Amniotic epithelial cell (primary cell): ENCODE measurements at places on chromosomes 16 and 17.

- no peak for DNase-seq
Observed at GRCh38 chr16:63216696-63217423, 1180.6 kb upstream of the CDH8 start.

DNA sequence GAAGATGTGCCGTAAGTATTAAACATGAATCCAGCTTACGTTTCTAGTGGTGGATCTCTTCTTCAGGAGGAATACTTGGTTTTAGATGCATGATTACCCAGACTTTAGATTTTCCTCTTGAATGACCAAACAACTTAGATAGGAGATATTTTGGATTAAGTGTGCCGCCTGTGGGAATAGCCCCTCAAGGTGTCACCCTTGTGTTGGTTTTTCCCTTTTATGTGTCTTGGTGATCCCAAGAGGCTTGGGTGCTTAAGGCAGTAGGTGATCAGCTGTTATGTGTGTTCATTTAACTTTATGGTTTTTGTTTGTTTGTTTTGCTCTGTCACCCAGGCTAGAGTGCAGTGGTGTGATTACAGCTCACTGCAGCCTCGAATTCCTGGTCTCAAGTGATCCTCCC, 115.1 kb downstream of the PPM1E start:
- no peak for DNase-seq

DNA sequence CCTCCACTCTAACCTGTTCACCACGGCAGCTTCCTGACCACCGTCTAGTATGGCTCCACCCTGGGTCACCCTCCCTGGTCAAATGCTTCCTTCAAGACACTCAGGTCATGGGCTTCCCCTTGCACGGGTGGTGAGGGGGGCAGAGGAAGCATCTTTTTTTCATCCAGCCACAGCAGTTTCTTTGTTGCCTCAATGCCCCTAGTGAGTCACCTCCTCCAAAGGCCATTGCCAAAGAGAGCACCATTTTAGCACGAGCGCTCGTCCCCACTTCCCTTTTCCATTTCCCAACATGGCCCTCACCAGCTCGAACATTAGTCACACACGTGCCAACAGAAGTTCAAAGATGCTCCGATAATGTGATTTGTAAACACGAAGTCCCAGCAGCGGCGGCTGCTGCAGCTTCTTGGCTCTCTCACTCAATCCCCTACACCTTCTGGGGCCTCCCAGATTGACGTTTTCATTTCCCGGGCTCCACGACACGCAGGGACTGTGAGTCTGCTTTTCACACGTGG, 134.6 kb downstream of the GAS7 start:
- peak; percentile 52 for DNase-seq

- no peak for DNase-seq
Observed at GRCh38 chr17:47855737-47856136, 4.8 kb upstream of the SP6 start.

DNA sequence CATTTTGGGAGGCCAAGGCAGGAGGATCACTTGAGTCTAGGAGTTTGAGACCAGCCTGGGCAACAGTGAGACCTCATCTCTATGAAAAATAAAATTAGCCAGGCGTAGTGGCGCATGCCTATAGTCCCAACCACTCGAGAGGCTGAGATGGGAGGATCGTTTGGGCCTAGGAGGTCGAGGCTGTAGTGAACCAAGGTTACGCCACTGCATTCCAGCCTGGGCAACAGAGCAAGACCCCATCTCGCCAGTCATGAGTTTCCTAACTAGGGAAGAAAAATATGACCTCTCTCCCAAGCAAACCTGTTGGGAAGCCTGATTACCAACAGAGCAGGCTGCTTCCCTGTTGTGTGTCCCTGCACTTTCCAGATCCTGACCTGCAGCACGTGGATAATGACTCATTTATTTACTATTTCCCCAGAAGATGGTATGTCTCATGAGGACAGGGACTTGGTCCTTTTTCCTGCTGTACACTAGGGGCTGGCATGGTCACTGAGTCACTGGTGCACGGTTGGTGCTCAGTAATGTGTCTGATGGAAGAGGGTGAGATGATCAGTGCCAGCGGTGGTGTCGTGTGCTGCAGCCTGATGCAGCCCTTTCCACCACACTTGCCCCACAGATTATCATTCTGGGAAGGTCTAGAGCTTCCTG, 30.8 kb downstream of the NMT1 start:
- DNase-seq = peak; percentile 65

GRCh38 chr17:61128661-61129115, 271.0 kb upstream of the TBX2 start:
- no peak for DNase-seq

DNA sequence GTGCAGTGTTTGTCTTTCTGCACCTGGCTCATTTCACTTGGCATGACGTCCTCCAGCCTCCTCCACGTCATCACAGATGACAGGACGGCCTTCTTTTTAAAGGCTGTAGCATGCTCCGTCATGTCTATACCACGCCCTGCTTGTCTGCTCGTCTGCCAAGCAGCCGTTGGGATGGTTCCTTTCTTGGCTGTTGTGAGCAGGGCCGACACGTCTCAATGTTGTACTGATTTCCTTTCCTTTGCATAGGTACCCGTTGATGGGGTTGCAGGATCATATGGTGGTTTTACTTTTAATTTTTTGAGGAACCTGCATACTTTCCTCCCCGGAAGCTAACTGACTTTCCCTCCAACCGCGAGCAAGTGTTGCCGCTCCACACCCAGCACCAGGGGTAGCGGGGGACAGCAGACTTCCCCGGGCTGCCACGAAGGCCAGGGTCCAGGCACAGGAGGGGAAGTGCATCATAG, 212.2 kb upstream of the ZNF469 start:
- DNase-seq = no peak

GRCh38 chr16:87043231-87044031, 273.8 kb downstream of the C16orf95 start:
- DNase-seq = no peak

DNA sequence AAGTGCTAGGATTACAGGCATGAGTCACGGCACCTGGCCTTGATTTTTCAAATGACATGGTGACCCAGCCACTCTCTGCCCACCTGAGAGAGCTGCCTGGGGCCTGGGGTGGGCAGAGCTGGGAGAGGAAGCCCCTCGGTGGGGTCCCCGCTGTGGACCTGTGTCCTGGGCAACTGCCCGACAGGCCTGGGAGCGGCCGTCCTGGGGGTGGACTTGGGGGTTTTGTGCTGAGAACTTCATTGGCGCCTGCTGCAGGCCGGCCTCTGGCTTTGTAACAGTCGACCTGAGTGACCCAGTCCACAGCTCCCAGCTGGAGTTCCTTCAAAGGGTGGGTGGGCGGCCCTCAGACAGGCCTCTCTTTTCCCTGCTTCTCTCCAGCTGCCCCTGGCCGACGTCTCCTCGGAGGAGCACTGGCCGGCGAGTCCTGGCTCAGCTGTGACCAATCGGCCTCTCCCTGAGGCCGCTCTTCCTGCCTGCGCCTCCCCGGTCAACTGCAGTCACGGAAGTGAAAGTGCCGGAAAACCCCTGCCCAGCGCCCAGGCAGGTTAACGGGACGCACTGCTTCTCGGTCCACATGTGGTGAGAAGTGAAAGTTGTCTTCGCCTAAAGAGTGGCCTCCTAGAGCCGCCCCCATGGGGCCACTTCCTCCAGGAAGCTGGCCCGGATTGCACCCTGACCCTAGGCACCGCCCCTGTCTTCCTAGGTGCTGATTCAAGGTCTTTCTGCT, 5.5 kb downstream of the CBFA2T3 start:
- no peak for DNase-seq

DNA sequence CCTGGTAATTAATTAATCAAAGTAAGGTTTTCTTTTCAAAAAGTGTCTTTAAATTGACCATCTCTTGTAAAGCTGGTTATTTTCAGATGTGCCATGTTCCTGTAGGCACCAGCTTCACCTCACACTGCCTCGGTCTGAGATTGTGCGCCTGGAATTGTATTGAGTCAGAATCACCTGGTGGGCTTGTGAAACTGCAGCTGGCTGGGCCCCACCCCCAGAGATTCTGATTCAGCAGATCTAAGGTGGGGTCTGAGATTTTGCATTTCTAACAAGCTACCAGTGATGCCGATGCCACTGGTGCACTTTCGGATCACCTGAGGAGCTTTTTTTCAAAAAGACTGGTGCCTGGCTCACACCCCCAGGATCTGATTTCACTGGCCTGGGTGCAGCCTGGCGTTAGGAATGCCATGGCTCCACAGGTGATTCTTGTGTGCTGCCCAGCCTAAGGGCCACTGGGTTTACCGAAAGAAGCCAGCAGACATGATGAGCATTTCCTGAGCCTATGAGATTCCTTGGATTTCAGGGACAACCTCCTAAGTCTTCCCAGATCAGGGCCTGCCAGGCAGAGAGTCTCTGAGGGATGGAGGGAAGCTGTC, 59.2 kb upstream of the TOB1 start:
- DNase-seq = no peak

DNA sequence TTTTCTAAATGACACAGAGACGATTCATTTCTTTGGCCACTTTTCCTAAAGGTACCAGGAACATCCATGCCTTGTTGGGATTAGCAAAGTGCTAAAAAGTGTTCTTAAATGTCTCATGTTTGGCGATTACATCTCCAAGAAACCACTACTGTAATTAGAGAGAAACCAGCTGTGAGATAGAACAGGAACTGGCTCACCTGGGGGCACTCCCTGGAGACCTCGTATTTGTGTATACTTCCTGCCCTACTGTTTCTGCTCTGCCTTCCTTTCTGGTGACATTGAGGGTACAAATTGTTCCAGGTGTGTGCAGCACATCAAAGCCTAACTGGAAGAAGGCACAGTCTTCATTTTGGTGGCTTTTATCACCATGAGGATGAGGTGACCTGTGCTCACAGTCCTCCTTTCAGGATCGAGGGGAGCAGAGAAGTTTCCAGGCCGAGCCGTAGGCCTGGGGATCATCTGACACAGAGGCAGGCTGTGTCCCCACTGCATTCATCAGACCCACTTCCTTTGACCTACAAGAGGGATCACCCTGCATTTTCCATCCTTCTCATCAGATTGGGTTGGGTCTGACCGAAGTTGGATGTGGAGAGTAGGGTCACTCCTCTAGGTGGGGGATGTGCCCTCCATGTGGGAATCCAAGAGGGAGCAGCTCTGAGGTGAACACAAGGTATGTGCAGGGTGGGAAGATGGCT, 23.7 kb downstream of the CCL4 start:
- no peak for DNase-seq

DNA sequence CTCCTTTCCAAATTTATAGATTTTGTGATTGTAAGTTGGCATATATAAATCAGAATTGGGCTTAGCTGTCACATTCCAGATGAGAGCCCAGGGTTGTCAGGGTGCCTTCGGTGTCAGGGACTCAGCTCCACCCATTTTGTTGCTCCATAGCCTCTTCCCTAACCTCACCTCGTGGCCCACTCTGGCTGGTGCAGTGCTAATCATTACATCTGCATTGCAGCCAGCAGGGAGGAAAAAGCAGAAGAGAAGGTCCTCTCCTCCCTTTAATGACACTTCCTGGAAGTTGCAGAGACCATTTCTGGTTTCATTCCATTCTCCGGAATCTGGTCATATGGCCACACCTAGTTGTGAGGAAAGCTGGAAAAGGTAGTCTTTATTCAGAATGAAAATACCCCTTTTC, 113.3 kb downstream of the CCT6B start:
- no peak for DNase-seq

DNA sequence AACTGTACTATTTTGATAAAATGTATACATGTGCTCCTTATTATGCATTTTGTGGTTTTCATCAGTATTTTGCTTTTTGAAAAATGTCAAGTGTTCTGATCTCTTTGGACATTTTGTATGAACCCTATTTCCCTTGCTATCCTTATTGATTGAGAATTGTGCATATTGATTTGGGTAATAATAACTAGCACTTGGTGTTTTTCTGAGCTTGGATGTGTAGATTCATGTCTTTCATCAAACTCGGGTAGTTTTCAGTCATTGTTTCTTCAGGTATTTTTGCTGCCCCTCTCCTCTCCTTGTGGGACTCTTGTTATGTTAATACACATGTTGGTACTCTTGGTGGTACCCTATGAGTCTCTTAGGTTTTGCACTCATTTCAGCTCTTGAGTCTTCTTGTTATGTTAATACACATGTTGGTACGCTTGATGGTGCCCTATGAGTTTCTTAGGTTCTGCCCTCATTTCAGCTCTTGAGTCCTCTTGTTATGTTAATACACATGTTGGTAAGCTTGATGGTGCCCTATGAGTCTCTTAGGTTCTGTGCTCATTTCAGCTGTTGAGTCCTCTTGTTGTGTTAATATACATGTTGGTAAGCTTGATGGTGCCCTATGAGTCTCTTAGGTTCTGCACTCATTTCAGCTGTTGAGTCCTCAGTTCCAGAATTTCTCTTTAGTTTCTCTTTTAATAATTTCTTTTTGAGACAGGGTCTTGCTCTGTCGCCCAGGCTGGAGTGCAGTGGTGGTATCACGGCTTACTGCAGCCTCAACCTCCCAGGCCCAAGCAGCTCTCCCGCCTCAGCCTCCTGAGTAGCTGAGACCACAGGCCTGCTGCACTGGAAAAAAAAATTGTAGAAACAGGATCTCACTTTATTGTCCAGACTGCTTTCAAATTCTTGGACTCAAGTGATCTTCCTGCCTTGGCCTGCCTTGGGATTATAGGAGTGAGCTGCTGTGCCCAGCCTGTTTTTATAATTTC, 19.3 kb downstream of the ZNF750 start:
- no peak for DNase-seq

DNA sequence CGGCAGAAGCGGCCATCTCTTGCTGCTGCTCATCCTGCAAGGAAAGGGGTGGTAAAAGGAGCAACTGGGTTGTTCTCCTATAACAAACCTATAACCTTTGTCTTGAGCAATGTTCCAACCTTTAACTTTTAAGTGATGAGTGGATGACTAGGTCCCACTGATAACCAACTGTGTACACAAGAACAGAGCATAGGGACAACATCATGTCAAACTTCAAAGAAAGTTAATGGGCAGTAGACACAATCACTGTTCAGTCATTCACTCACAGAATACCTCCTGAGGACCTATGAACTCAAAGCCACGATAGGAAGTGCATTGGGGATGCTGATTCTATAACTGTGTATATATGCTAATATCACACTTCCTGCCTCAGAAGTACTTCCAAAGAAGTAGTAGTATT, 21.6 kb downstream of the CFAP97D1 start:
- DNase-seq = no peak

- no peak for DNase-seq
Observed at GRCh38 chr17:65202844-65203571, 65.8 kb downstream of the RGS9 start.

GRCh38 chr17:42422958-42423712, at the start of gene CAVIN1:
TSS of gene CAVIN1 (minus strand) at chr17:42423256. CDS start at chr17:42423097, 159 bp downstream.
- peak; percentile 95 for DNase-seq

GRCh38 chr16:24007391-24007790, 171.6 kb downstream of the PRKCB start:
- DNase-seq = no peak

GRCh38 chr17:52170963-52171572, 12.6 kb upstream of the CA10 start:
- no peak for DNase-seq

- peak; percentile 97 for DNase-seq
Observed at GRCh38 chr17:14737984-14738651, 437.2 kb downstream of the HS3ST3B1 start.

- DNase-seq = no peak
Observed at GRCh38 chr16:77822661-77823060, 34.3 kb downstream of the VAT1L start.

DNA sequence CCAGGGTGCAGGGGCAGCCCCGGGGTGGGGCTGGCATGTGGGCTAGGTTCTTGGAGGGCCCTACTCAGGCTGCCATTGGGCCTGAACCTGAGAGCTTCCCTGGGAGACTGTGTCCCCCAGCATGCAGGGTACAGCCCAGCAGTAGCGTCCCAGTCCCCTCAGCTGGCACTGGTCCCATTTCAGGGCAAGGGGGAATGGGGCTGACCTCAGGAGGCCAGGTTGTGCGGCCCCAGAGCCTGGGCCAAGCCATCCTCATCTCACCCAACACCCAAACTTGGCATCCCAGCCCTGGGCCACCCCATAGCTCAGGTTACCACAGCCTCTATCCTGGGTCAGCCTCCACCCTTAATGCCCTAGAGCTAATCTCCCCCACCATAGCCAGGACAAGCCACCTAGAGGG, 6.3 kb downstream of the PLXDC1 start:
- DNase-seq = no peak
